Keratinocyte (primary cell): ENCODE measurements at places on chromosomes 3 and 15. TPM values are rescaled to one million over a fixed set of nuclear protein-coding genes. Genes with fewer than 3 reads are reported as not detected.

- H3K36me3 ChIP-seq: no peaks in the 10 kb centered on the region
- no peak overlapping the region for H3K4me3 ChIP-seq
- no peak overlapping the region for H3K27ac ChIP-seq
- no peak for DNase-seq
These were observed 72.3 kb upstream of the LRIG1 start for GRCh38 chr3:66572938-66573710.

DNA sequence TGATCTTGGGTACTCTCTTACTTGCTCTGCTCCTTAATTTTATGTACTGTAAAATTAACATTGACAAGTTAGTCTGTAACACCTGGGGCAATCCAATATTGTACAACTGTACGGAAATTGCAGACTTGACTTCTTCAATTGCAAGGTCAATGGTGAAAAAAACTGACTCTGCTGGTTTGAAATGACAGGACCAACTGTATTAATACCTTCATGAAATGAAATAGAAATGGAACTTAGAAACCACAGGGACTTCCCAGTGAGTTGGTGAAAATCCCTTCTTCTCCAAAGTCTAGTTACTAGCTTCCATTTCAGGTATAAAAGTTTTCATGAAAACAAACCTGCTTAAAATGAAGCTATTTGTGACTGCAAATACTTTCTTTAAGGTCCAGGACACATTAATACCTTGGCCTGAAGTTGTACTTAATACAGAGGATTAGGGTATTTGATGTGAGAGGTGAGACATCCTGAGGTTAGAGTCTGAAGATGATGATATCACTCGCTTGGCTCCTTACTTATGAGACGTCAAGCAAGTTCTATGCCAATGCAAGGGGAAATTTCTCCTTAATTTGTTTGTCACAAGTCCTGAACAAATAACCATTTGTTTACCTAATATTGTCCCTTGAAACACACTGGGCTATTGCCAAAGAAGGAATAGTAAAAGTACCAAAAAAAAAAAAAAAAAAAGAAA lies 226.2 kb upstream of the TP63 start:
- no peak overlapping the region for H3K4me3 ChIP-seq
- H3K36me3 ChIP-seq: no peaks in the 10 kb centered on the region
- no peak for DNase-seq

- no peaks in the 10 kb centered on the region for H3K36me3 ChIP-seq
- H3K27me3 ChIP-seq: no peaks in the 10 kb centered on the region
- H3K4me1 ChIP-seq: no peaks in the 10 kb centered on the region
- no peak overlapping the region for H3K27ac ChIP-seq
- DNase-seq: no peak
These were observed 9.7 kb upstream of the SLC6A20 start for GRCh38 chr3:45806072-45806471.

- no peak overlapping the region for H3K4me3 ChIP-seq
- H3K27ac ChIP-seq: no peak overlapping the region
- H3K27me3 ChIP-seq: peaks cover 27% of the 10 kb centered on the region
- no peaks in the 10 kb centered on the region for H3K36me3 ChIP-seq
- DNase-seq: no peak
- peaks cover 13% of the 10 kb centered on the region for H3K4me1 ChIP-seq
These were observed 391.6 kb upstream of the PROK2 start for GRCh38 chr3:72176537-72177041.

DNA sequence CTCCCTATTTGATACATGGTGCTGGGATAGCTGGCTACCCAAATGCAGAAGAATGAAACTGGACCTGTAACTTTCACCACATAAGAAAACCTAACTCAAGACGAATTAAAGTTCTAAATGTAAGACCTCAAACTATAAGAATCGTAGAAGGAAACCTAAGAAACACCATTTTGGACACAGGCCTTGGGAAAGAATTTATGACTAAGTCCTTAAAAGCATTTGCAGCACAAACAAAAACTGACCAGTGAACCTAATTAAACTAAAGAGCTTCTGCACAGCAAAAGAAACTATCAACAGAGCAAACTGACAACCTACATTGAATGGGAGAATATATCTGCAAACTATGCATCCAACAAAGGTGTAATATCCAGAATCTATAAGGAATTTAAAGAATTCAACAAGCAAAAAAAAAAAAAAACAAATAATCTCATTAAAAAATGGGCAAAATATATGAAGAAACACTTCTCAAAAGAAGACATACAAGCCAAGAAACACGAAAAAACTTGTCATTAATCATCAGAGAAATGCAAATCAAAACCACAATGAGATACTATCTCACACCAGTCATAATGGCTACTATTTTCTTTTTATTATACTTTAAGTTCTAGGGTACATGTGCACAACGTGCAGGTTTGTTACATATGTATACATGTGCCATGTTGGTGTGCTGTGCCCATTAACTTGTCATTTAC lies 37.0 kb downstream of the HDGFL3 start:
- no peaks in the 10 kb centered on the region for H3K4me1 ChIP-seq
- H3K27me3 ChIP-seq: no peaks in the 10 kb centered on the region
- DNase-seq: no peak
- no peak overlapping the region for H3K4me3 ChIP-seq
- H3K36me3 ChIP-seq: no peaks in the 10 kb centered on the region
- no peak overlapping the region for H3K27ac ChIP-seq

DNA sequence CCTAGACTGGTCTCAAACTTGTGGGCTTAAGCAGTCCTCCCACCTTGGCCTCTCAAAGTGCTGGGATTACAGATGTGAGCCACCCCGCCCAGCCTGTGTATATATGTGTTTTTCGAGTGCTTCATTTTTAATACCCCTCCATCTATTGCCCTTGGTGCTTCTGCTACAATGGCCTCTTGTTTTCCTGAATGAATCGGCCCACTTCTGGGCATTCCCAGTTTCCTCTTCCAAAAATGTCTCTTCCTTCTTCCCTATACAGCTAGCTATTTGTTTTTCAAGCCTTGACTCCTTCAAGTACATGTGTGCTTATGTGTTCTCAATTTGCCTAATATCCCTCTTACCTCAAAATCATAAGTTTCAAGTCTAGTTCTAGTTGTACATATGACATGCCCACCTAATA lies 16.7 kb downstream of the DIPK2A start:
- no peaks in the 10 kb centered on the region for H3K27me3 ChIP-seq
- no peaks in the 10 kb centered on the region for H3K36me3 ChIP-seq
- DNase-seq: no peak

- no peaks in the 10 kb centered on the region for H3K27me3 ChIP-seq
- no peak overlapping the region for H3K4me3 ChIP-seq
- H3K36me3 ChIP-seq: no peaks in the 10 kb centered on the region
- DNase-seq: no peak
These were observed 85.6 kb downstream of the EPHA6 start for GRCh38 chr3:96900031-96900430.

GRCh38 chr15:23074684-23075083 lies 35.3 kb upstream of the TUBGCP5 start:
- no peaks in the 10 kb centered on the region for H3K36me3 ChIP-seq
- no peak for DNase-seq
- no peak overlapping the region for H3K4me3 ChIP-seq
- H3K27ac ChIP-seq: no peak overlapping the region

GRCh38 chr15:73318463-73319351 lies 50.1 kb downstream of the HCN4 start:
- H3K27me3 ChIP-seq: peaks cover 16% of the 10 kb centered on the region
- H3K4me3 ChIP-seq: no peak overlapping the region
- no peaks in the 10 kb centered on the region for H3K36me3 ChIP-seq
- no peaks in the 10 kb centered on the region for H3K4me1 ChIP-seq
- no peak overlapping the region for H3K27ac ChIP-seq

Gene TNK2
- 10.6 to 21.4 TPM (median 15.8 TPM) in 3 replicates for polyA plus RNA-seq

Gene CELSR3
- 0.25 to 0.53 TPM (median 0.31 TPM) in 3 replicates for polyA plus RNA-seq

Gene MYLK
- polyA plus RNA-seq: 5.8 to 31.9 TPM (median 7.8 TPM) in 3 replicates

Gene AMOTL2
- polyA plus RNA-seq: 39.8 to 57.2 TPM (median 45.6 TPM) in 3 replicates

Gene ERICH6
- polyA plus RNA-seq: 0.03 TPM in 2 of 3 replicates, not detected in the other
